ENCODE measurements at places on chromosomes 2 and 18. TPM values are rescaled to one million over a fixed set of nuclear protein-coding genes. Genes with fewer than 3 reads are reported as not detected.

The EIF5B gene
- total RNA-seq = 31.6 TPM

The EFEMP1 gene
- 627 TPM for total RNA-seq

The MYL1 gene
- not detected for total RNA-seq

The FAM228A gene
- total RNA-seq = 1.3 TPM

The CYBRD1 gene
- total RNA-seq = 497 TPM

The ABCG8 gene
- not detected for total RNA-seq

Measured in smooth muscle cell of trachea (primary cell).